Adipocyte (in vitro differentiated cells): ENCODE measurements at places on chromosomes 7 and 10.

- no peak for DNase-seq
Measured at GRCh38 chr7:100538348-100538653, 702 bp upstream of the AGFG2 start.

DNA sequence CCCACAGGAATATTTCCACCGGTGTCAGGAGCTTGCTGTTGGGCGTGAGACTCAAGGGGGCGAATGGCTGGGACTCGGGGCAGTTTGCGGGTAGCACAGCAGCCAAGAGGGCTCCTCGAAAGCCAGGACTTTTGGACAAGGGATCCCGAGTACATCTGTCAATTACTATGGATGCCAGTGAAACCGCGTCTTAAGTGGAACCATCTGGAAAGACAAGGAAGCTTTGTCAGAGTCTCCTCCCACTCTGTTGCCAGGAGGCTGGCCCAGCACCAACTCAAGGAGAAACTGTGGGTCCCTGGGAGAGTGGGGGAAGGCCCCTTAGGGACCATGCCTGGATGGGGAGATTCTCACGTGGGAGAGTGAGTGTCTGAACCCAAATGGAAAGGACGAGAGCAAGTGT is 57.1 kb downstream of the C10orf143 start:
- peak; percentile 84 for DNase-seq

GRCh38 chr10:51767103-51767763 is 67.8 kb upstream of the CSTF2T start:
- DNase-seq = no peak

GRCh38 chr10:59748834-59749233 is 4.4 kb downstream of the MRLN start:
- DNase-seq = no peak

- no peak for DNase-seq
Measured at GRCh38 chr10:18178854-18179483, 38.7 kb downstream of the CACNB2 start.

GRCh38 chr7:1250901-1251300 is 18.2 kb downstream of the UNCX start:
- DNase-seq = no peak

DNA sequence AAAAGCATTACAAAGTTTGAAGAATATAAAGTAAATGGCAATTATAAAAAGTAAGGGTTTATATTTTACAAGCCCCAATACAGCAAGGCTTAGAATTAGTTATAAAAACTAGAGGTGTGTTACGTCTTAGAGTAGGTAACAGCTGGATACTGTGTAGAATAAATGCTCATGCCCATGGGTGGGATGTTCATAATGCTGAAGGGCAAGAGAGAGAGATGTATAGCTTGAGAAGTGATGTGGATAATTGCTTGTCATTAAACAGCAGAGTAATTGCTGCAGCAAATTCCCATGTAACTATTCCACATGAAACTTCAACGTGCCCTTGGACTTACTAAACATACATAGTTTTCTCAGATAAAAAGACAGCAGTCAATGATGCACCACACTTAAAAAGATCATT is 233.8 kb downstream of the IMMP2L start:
- DNase-seq = no peak

DNA sequence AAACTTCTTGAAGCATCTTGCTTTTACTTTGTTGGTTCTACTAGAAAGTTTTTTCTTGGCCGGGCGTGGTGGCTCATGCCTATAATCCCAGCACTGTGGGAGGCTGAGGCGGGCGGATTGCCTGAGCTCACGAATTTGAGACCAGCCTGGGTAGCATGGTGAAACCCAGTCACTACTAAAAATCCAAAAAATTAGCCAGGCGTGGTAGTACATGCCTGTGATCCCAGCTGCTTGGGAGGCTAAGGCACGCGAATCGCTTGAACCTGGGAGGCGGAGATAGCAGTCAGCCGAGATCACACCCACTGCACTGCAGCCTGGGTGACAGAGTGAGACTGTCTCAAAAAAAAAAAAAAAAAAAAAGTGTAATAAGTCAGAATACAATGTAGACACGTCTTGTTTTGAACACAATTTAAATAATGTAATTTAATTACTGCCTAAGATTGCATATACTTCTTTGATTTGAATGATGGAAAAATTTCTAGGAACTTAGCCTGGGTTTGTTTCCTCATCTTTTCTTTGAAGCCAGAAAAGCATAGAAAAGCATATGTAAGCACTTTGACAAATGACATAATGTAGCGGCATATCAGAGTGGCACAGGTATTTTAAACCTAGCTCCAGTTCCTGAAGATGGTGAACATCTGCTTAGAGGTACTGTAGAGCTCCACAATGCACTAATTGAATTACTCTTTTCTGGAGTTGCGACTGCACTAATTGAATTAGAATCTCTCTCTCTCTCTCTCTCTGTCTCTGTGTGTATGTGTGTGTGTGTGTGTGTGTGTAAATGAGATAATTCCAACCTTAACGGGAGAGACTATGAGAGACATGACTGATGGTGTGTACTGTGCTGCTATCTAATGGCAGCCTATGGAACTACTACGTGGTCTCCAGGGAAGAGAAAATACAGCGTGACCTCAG is 87.8 kb downstream of the BTRC start:
- DNase-seq = peak; percentile 66

DNA sequence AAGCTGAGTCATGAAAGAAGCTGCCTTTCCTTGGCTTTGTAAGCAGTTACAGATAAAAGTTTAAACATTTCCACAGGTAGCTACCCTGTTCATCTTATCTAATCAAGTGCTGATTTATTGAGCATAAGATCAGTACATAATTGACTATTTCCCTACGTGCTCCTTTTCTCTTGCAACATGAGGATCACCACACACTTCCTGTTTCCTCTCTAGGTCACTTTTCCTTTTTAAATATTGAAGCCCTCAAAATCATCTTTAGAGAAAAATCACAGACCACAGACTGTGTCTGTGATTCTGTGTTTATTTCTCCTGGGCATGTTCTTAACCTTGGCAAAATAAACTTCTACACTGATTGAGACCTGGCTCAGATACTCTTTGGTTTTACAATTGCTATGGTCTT is 69.5 kb downstream of the ZNF37A start:
- no peak for DNase-seq

- no peak for DNase-seq
Measured at GRCh38 chr10:80274396-80275134, 14.9 kb downstream of the MAT1A start.

GRCh38 chr10:69825604-69826003 is 23.9 kb downstream of the COL13A1 start:
- no peak for DNase-seq

- DNase-seq = no peak
Measured at GRCh38 chr7:69426705-69427104, 171.6 kb upstream of the AUTS2 start.

GRCh38 chr10:20105236-20105635 is 289.0 kb downstream of the PLXDC2 start:
- DNase-seq = no peak

DNA sequence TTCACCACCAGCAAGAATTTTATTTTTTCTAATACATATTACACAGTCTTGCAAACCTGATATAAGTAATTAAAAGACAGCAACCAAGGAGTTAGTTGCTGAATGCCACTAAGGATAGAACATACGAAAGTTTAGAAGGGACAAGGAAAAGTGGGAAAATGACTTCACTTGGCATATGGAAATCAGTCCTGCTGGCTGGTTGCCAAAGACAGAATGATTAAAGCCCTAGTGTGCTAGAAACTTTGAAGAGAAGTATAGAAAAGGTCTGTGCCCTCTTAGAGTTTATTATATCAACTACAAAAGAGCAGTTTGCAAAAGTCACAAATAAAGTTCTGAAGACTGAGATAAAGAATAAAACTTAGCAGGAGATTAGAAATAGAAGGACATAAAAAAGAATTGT is 5.8 kb upstream of the YAE1 start:
- DNase-seq = no peak

- peak; percentile 52 for DNase-seq
Measured at GRCh38 chr10:3848005-3848774, 63.2 kb upstream of the KLF6 start.

GRCh38 chr7:47573758-47574481 is 8.0 kb downstream of the TNS3 start:
- DNase-seq = peak; percentile 94

DNA sequence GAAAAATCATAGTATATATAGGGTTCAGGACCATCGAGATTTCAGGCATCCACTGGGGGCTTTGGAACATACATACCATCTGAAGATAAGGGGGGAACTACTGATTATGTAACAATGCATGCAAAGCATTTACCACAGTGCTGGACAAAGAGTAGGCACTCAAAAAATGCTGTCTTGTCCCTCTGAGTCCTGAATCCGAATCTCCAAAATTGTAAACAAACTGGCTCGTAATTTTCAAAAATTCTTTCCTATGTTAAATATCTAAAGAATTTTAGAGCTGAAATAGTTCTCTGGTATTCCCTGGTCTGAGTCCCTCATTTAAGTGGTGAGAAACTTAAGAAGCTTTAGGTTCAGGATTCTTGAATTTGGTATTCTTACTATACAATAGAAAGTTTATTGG is 167.8 kb upstream of the ASAH2 start:
- peak; percentile 13 for DNase-seq

- DNase-seq = no peak
Measured at GRCh38 chr10:49435225-49435624, 39.3 kb upstream of the DRGX start.

DNA sequence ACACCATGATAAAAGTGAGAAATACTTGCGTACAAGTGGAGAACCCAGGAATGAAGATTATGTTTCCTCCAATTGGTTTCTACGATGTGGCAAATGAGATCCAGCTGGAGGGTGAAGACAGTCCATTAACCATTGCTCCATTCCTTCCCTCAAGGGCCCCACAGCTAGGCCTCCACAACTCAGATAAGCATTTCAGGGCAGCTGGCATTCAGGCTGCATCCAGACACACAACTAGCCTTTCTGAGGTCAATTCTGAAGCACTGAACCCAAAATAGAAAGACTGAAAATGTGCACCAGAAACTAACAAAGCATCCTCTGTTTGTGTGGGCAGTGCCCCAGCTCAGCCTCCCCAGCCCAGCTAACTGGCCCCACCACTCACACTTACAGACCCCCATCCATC is 94.8 kb downstream of the GSAP start:
- DNase-seq = peak; percentile 39

- DNase-seq = no peak
Measured at GRCh38 chr10:8037199-8037801, 17.2 kb upstream of the GATA3 start.

DNA sequence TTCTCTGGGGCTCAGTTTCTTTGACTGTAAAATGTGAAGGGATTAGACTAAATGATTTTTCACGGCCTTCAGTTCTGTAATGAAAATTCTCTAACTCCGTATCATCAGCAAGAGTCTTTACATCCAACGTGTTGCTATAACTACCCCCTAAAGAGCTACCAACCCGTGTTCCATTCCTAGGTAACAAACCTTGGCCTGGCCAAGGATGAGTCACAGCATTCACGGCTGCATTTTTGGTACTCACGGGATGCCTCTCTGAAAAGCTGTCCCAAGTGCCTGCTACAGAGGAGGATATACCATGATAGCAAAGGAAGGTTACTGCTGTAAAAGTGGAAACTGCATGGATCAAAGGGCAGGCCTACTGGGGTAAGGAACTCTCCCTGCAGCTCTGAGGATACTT is 5.9 kb downstream of the LRRC4 start:
- no peak for DNase-seq

DNA sequence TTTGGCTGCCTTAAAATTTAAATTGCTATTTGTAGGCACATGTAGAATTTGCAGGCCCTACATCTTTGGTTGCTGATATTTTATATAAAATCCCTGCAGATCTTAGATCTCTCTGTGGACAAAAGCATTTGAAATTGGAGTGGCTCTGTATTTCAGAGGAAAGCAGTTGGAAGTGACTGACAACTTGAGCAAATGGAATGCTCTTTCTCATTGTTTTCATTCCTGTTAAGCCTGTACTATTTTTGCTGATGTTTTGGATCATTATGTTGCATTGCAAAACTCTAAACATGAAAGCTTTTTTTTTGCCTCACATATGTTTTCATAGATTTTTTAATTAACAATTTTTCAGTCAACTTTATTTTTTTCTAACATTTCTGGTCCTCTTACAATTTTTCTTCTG is 251.2 kb upstream of the MDFIC start:
- DNase-seq = peak; percentile 65

DNA sequence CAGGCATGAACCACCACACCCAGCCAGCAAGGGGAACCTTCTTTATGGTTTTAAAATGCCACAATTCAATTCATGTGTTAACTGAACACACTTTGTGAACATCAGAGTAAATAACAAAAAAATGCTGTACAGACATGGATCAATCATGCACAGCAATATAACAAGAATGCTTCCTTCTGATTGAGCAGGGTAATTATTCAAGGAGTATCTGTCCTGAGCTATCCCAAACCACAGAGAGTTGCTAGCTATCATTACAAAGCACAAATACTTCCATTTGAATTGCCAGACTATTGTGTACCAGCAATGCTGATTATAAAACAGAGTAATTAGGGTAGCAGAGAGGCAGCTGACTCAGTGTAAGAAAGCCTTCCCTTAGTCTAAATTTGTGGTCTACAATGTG is 11.3 kb upstream of the RHOBTB1 start:
- DNase-seq = no peak

DNA sequence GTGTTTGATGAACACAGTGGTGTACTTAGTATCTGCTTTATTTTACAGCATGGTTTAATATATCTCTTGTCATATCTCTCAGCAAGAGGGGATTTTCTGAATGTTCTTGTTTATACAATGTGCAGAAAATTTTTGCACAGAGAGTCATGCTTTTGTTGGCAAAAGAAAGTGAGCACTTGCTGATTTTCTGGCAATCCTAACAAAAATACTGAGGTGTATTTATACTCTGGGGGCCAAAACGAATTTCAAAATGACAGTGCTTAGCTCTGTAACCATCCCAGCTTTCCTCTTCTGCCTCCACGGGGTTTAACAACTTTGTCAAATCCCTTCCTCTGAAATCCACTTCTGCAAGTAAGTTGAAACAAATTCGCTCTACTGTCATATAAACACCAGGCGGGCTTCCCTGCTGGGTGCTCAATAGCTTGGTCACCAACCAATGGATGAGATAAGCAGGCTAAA is 169.2 kb downstream of the NOC3L start:
- peak; percentile 85 for DNase-seq

- DNase-seq = no peak
Measured at GRCh38 chr10:107687701-107688100, 523.2 kb upstream of the SORCS1 start.

GRCh38 chr10:96606216-96606615 is 19.4 kb upstream of the TM9SF3 start:
- DNase-seq = no peak

- DNase-seq = peak; percentile 10
Measured at GRCh38 chr7:32298408-32299132, 191.6 kb downstream of the LSM5 start.
